Midbrain (tissue), 1 donor: ENCODE measurements at places on chromosomes 5 and 9.

DNA sequence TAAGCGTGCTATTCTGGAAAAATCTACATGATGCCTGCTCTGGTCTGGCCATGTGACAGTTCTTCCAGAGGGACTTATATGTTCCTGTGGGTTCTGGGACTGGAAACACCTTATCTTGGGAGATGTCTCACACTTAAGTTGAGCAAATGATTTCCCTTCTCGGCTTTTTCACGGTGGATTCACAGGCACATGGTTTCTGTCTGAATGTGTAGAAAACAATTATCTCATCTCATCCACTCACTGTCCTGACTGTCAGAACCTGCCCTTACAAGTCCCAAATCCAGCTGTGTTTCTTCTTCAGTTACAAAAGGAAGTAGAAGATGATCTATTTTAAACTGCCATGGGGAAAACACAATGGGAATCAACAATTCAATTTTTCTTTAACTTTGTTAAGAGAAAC is 184.0 kb downstream of the SYK start:
- no peak for DNase-seq

GRCh38 chr5:141743866-141744272 is 61.8 kb upstream of the ARAP3 start:
- DNase-seq, result no peak

DNA sequence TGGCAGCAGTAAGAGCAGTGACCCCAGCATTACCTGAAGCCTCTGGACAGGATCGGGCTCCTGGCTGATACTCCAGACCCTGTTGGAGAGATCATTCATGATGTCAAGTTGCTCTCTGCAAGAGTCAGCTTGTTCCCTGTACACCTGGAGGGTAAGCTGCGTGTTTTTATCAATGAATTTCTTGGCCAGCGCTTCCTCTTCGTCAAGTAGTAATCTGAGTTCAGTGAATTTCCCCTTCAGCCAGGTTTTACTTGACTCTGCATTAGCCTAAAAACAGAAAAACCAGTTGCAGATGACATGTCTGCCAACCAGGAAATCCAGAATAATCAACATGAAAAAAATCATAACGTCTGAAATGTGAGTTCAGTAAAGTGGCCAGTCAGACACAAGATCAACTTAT is 19.1 kb downstream of the TRIM14 start:
- no peak for DNase-seq

DNA sequence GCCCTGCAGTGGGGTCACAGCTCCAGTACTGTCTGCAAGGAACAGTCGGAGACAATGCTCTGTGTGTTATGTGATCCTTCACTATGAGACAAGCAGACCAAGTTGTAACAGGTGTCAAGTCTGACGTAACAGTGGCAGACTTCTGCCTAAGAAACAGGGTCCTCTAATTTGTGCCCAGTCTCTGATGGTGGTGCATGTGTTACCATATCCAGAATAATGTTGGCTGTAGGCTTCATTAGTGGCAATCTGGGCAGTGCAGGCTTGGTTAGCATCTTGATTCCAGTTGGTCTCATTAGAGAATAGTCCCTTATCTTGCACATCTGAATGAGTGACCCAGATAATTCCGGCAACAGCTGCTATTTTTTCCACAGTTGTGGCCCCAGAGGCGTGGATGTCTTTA is 33.8 kb downstream of the ZNF131 start:
- no peak for DNase-seq

DNA sequence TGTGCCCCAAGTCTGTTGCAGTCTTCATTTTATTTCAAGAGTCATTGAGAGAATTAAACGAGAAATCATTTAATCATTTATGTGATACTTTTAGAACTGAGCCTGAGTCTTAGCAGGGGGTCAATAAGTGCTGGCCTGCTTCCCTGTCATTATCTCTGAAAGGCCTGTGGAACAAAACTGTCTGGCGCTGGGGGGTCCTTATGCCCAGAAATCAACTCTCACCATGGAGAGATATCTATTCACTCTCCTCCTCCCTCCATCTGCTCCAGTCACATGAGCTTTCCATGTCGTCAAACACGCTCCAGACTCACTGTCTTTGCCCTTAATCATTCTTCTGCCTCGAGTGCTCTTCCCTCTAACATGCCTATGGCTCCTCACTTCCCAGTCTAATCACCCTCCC is 136.8 kb downstream of the ESM1 start:
- DNase-seq, result no peak

GRCh38 chr5:172167895-172168294 is 20.1 kb downstream of the STK10 start:
- no peak for DNase-seq

- no peak for DNase-seq
These were observed 18.7 kb downstream of the PRUNE2 start for GRCh38 chr9:76887003-76887821.

- DNase-seq, result no peak
These were observed 17.5 kb downstream of the LMX1B start for GRCh38 chr9:126631254-126631653.

GRCh38 chr5:135135530-135136226 is 101.7 kb upstream of the PITX1 start:
- DNase-seq, result no peak

- no peak for DNase-seq
These were observed 133.0 kb upstream of the FAM120A start for GRCh38 chr9:93318480-93318879.

- DNase-seq, result no peak
These were observed 50.2 kb upstream of the VDAC1 start for GRCh38 chr5:134055015-134055414.

GRCh38 chr9:107982745-107983144 is 493.2 kb upstream of the KLF4 start:
- no peak for DNase-seq

DNA sequence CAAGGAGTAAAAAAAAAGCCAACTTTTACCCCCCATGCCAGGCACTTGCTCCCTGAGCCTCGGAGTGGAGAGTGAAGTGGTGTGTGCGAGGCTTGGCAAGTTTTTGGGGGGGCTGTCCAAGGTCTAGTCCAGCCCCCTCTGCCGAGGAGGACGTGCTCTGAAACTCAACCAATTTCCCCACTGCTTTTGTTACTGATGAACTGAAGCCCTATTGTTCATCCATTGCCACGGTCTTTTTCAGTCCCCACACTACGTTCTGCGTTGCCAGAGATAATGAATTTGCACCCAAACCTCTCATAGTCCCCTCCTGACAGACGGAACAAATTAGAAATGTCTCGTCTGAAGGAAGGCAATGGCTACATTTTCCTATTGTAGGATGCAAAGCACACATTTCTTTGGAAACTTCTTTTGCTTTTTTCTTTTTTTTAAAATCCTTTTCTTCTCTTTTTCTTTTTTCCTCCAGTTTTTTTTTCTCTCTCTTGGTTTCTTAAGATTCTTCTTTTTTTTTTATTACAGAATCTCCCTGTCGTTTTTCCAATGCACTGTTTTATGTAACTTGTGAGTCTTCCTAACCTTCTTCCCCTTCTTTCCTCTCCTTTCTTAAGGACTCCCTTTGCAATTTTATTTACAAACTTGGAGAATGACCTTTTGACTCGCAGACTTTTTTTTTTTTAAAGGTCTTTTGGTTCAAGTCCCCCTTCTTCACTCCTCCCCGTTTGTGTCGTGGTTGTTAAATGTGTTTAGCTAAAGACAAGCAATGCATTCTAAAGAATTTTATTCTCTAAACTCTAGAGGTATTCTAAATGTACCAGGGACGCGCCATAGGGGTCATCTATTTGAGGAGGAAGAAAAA is 209.5 kb downstream of the MEF2C start:
- DNase-seq, result peak; percentile 93

GRCh38 chr5:134813827-134814226 is 31.9 kb upstream of the C5orf24 start:
- no peak for DNase-seq

DNA sequence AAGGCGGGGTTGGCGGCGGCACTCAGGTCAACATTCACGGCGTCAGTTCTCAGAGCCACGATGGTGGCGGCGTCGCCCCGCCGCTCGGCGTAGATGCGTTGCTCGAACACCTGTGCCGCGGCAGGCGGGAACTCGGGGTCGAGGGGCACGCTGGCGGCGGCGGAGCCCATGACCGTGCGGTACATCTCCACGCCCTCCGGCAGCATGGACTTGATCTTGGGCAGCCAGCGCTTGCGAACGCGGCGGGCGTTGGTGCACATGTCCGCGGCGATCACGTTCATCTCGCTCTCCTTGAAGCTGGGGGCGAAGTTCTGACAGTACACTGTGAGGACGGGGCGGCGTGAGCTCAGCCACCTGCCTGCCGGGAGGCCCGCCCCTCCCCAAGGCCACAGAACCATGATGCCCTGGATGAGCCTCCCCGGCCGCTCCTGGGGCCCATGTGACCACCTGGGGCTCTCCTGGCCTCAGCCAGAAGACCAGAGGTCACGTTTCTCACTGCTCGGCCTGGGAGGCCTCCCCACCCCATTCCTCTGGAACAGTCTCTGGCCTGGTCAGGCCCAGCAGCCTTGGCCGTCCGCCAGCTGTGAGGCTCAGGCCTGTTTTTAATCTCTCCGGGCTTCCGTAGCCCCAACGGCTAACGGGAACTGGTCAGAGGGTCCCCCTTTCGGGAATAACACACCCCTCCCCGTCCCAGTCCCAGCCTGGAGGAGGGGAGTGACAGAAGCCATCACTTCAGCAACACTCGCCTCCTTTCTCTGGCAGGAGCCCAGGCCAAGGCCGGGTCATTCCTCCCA is 50.7 kb upstream of the UBAC1 start:
- peak; percentile 69 for DNase-seq

GRCh38 chr9:136394312-136395019 is 5.5 kb downstream of the SNAPC4 start:
- DNase-seq, result no peak

DNA sequence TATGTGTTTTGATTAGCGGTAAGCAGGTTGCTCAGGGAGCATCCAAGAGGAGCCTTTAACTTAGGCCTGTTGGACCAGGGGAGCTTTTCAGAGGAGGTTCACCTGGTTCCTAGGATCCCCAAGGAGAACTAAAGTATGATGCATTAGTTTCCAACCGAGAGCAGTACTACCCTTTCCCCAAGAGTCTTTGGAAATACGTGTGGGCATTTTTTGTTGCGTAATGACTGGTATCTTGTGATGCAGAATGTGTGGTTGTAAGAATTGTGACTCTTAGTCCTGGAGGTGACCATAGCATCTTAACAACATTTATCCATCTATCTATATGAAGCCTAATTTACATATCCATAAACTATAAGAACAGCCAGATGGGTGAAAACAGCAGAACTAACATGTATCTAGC is 11.0 kb downstream of the CFAP95 start:
- no peak for DNase-seq

- DNase-seq, result no peak
These were observed 4.5 kb upstream of the EGFL7 start for GRCh38 chr9:136657974-136658848.

DNA sequence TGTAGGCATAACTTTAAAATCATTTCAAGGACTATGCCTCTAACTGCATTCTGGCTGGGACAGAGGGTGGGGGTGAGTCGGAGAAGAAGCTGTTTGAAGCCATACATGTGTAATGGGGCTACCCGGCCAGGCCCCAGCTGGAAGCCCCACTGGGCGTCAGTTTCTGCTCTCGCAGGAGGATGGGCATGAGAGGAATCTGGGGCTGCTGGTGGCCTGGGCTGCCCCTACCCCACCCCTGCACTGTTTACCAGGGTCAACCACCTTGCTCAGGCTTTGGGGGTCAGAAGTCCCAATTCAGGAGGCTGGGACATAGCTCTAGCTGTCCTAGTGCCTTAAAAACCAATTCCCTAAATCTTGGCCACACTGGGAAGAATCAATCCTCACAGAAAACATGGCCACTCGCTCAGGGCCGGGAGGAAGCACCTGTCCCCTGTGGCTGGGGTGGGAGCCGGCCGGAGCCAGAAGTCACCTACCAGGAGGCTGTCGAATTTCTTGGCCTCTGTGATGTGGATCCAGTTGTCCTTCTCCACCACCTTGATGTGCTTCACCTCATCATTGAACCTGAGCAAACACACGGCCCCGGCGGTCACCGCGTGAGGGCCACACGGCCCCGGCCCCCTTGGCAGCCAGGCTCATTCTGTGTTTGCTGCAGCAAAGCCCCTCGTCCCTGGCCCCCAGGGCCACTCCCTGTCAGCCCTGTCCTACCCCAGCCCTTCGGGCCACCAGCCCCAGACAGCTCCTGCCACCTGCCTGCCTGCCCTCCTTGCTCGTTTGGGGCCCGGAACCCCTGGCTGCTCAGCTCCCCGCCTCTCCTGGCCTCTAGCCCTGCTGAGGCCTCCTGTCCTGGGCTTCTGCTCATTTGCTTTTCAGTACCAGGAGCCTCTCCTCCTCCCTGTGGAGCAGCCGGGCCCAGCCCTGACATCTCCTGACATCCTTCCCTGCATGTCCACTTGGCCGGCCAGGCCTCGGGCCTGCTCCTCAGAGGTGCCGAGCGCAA is 33.6 kb upstream of the SARDH start:
- DNase-seq, result no peak

GRCh38 chr5:112649882-112650281 is 87.8 kb upstream of the APC start:
- no peak for DNase-seq

GRCh38 chr5:156396063-156396829 is 69.3 kb downstream of the SGCD start:
- no peak for DNase-seq

DNA sequence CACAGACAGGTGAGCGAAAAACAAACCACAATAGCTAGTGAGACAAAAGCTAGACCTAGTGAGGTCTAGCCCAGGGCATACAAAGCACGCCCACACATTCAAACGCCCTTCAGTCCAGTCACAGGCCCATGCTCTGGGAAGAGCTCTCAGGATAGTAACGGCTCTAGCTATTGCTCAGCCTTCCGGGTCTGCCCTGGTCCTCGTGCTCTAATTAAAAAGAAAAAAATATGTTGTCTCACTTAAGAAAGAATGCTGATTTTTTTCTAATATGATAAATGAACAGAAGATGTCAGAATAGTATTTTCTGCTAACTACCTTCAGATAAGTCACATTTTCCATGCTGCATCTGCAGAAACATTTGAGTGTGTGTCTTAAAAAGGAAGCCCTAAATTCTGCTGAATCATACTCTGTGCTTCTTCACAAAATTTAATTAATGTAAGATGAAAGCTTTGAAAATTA is 94.5 kb downstream of the PLPP1 start:
- no peak for DNase-seq

DNA sequence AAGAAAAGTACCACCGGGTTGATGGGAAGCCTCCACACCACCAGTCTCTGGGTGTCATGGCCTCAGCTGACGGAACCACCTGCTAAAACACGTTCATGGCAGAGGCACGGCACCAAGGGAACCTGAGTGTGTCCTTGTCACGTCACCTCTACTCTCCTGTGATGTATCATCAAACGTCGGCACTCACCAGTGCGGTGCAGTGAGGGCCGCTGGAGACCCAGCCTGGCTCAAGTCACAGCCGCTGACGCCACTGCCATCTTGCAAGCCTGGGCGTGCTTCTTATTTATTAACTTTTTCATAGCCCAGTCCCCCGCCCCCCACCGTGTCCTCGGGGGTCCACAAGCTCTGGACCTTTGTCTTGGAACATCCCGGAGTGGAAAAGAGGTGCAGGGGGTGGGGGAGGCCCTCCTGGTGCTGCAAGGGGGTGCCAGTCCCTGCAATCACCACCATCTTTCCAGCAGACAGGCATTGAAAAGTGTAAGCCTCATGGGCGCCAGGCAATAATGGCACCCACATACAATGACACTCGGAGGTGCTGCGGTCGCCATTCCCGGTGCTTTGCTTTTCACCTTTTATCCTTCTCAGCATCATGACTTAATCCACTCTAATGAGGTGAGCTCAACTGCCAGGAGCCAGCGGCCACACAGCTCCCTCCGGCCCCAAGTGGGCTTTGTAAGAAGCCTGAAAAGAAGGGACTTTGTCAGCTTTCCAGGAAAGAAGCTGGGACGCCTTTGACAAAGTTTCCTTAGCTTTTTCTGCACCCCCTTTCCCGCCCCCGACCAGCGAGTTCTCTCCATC is 202.3 kb upstream of the IRX1 start:
- DNase-seq, result no peak

GRCh38 chr9:137670391-137671195 is 51.8 kb downstream of the EHMT1 start:
- DNase-seq, result no peak
